ENCODE measurements at places on chromosomes 6 and 20. TPM values are rescaled to one million over a fixed set of nuclear protein-coding genes. Genes with fewer than 3 reads are reported as not detected.

The TP53TG5 gene
- total RNA-seq = not detected

The THBD gene
- total RNA-seq = 0.05 TPM

The RNASET2 gene
- 49.4 TPM for total RNA-seq

The OXT gene
- not detected for total RNA-seq

The ZC2HC1B gene
- total RNA-seq = not detected

The ADGRF1 gene
- total RNA-seq = 0.13 TPM

The RSPH4A gene
- 0.29 TPM for total RNA-seq

The FHL5 gene
- not detected for total RNA-seq

The CAGE1 gene
- 0.10 TPM for total RNA-seq

The CST7 gene
- 46.9 TPM for total RNA-seq

The PRDM13 gene
- total RNA-seq = not detected

The SEL1L2 gene
- total RNA-seq = not detected

DNA sequence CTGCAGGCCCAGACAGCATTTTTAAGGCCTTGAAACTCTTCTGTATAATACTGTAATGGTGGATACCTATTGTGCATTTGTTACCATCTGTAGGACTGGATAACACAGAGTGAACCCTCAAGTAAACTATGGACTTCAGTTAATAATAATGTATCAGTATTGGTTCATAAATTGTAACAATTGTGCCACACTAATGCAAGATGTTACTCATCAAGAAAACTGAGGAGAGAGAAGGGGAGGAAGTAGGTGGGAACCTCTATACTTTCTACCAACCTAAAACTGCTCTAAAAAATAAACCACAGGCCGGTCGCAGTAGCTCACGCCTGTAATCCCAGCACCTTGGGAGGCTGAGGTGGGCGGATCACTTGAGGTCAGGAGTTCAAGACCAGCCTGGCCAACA lies 10.8 kb downstream of the MAPK13 start:
- DNase-seq = no peak

DNA sequence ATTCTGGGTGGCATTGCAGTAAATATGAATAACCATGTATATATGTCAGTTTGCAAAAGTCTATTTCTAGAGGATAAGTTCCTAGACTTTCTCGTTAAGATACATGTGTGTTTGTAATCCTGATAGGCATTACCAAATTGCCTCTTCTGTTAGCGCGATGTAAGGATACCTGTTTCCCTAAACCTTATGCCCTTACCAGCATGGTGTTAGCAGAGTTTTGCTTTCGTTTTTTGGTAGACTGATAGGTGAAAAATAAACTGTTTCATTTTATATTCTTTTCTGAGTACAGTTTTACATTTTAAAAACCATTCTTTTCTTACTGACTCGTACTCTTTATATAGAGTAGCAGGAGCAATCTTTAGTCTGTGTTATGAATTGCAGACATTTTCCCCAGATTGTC lies 32.3 kb downstream of the SNX9 start:
- DNase-seq = no peak

DNA sequence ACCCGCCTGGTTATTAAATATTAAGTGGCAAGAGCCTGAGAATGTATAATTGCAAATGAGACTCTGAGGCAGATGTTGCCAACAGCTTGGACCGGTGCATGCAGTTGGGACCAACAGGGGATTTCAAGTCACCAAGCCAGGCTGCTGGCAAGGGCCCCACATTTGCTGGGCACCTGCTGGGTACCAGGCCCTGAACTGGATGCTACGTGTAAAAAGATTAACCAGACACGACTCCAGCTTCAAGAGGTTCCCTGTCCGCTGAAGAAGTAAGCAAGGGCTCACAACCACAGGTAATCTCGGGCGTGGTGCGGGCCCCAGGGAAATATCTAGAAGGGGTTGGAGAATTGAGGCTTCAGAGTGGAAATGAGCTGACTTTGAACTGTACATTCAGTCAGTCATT lies 13.2 kb upstream of the SIRPA start:
- no peak for DNase-seq

DNA sequence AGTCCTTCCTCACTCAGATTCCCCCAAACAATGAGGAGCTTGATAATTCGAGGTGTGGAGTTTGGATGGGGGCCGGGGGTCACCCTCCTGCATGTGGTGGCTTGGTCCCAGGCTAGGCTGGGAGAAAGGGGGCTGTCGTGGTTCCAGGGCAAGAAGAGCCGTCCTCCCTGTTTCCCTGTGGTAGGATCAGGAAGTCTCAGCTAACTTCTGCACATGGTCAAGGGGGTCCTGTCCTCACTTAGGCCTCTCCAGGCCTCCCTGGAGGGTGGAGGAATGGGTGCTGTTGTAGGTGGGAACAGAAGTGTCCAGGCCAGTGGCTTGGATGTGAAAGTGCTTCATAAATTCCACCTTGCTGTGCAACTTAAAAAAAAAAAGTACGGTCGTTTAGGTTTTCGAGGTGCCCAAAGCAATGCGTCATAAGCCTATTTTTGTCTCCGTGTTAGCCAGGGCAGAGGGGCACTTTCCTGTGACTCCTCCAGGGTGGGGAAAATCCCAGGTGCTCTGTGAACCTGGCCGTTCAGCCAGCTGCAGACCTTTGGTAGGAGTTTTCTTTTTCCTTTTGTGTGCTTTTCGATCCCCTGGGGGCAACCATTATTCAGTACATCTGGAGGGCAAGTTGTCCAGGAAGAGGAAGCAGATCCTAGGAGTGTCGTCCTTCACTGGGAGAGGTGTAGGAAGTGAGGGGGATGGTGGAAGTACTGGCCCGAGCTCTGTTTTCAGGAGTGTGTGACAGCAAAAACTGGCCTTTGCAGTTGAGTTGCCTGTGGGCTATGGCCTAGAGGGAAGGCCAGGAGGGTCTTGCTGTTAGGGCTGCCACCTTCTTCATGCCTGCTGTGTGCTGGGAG lies 9.6 kb downstream of the IGF2R start:
- no peak for DNase-seq

GRCh38 chr6:63348836-63349235 lies 29.1 kb upstream of the LGSN start:
- DNase-seq = no peak

DNA sequence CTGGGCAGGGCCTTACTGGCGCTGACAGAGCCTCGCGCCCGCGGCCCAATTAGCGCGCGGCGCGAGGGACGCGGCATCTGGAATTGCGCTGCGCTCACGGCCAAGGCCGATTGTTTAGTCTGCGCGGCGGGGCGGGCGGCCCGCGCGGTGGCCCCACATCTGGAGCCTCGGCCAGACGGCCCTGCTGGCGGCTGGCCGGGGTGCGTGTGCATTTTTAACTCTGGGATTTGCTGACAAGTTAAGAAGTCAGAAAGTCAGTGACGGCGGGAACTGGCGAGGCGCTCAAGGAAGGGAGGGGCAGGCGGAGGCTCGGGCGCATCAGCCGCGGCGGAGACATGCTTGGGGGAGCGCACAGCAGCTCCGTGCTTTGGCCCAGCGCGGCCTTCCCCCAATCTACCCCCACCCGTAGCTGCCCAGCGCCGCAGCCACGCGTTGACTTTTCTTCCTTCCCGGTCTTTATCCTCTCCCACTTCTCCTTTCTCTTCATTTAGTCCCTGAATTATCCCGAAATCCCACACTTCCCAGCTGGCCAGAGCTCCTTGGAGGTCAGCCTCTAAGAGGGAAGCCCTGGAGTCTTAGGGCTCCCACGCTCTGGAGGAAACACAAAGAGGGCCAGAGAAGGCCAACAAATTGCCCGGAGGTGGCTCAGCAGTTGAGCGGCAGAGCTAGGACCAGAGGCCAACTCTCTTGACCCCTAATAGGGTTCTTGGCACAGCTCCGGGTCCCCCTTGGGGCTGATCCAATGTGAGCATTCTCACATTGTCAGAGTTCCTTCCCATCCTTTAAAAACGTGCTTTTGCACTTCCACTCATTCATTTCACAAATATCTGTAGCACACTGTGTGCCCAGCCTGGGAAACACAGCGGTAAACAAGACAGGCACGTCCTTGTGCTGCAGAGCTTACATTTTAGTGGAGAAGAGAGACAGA lies 40.8 kb upstream of the FOXP4 start:
- DNase-seq = no peak

DNA sequence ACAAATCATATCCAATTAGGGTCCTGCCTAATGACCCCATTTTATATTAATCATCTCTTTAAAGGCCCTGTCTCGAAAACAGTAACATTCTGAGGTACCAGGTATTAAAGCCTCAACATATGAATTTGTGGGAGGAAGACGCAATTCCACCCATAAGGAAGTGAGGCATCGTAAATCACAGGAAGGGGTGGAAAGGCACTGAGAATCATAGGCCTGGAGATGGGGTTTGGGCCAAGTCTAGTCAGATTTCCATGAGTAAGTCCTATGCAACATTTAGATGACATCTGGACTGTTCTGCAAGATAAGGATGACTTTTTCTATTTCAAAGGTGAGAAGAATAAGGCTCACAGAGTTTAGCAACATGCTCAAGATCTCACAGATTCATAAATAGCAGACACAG lies 534.0 kb downstream of the KHDRBS2 start:
- no peak for DNase-seq

DNA sequence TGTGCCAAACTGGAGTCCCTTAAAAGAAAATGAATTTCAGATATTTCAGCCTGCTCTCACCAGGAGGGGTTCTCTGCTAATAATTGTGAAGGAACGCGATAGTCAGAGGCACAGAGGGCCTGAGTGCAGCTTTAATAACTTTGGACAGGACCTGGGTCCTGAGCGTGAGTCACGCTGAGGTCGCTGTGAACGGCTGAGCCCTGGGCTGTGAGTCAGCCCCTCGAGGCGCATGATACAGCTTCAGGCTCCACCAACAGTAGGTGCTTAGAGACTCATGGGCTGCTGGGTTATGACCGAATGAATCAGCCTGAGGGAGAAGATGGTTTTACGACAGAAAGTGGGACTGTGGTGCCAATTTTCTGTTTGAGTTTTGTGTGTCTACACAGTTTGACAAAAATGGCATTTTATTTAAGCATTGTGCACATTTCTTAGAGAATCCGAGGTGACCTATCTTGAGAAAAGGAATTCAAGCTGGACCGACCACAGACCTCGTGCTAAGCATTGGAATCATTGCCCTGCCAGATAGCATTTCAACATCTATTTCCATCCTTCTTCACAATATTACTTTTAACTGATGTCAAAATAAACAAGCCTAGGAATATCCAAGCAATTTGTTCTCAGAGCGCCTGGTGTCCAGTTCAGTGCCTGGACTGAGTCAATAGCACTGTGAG lies 183.0 kb downstream of the THBS2 start:
- no peak for DNase-seq

- no peak for DNase-seq
Observed at GRCh38 chr6:134680433-134680832, 269.5 kb downstream of the ALDH8A1 start.

DNA sequence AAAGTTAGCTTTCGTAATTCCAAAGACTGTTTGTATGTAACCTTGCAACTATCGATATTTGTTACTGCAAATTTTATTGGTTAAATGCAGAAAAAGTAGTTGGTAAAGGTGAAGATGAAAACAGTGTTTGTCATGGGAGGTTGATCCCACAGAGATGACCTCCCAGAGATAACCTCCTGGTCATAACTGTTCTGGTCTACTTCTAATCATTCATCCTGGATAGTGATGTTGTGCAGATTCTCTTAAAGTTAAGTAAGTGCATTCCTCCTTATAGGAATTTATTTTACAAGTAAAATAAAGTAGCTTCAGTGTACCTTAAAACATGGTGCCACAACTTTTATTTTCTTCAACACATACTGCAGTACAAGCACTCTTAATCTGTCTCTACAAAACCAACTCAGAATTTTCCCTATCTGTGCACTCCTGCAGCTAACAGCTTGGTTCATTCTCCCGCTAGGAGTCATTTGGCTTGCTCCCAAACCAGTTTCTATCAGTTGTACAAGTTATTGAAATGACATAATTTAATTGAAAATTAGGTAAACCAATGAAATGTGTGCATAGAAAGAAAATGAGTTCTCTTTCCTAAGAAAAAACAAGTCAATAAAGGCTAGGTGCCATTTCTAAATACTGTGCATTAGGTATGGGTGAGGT lies 19.2 kb downstream of the METTL24 start:
- no peak for DNase-seq

- DNase-seq = no peak
Observed at GRCh38 chr6:47698342-47698787, at the start of gene ADGRF4. TSS of gene ADGRF4 (plus strand) at chr6:47698580. CDS start at chr6:47707246, 8,666 bp downstream.

DNA sequence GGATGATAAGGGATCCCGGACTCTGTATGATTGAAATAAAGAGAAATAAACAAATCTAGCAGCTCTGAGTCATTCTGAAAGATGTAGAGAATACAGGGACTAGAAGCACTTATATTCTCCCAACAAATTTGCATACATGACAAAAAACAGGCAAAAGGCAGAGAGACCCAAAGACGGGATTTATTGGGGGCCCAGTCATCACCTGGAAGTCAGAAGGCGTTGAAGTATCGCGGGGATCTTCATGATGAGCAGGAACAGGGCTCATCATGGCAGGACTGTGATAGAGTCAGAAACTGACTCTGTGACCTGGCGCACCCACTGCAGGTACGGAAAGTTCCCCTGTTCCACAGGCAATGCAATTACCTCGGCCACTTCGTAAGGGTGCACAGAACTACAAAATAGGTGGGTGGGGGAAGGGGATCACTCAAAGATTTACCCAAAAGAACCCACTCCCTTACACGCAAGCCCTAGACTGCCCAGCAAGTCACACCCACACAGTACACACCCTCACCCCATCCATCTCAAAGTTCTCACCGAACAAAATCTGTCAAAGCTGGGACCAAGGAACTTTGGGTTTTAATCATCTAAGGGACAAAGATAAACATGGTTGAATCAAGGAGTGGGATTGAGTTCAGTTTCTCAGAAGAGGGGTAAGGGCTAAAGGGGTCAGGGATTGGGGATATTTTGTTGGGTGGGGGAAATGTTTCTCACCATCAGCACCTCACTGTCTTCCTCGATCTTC lies 1.4 kb downstream of the CUTA start:
- DNase-seq = no peak

GRCh38 chr6:144219056-144219685 lies 66.0 kb upstream of the UTRN start:
- DNase-seq = no peak

- DNase-seq = no peak
Observed at GRCh38 chr20:64261138-64261537, 5.6 kb downstream of the PCMTD2 start.

- DNase-seq = no peak
Observed at GRCh38 chr6:81834141-81834681, 81.7 kb upstream of the TENT5A start.

GRCh38 chr6:46419576-46420002 lies 71.7 kb downstream of the RCAN2 start:
- no peak for DNase-seq

- no peak for DNase-seq
Observed at GRCh38 chr6:165585060-165585459, 78.0 kb downstream of the PDE10A start.

DNA sequence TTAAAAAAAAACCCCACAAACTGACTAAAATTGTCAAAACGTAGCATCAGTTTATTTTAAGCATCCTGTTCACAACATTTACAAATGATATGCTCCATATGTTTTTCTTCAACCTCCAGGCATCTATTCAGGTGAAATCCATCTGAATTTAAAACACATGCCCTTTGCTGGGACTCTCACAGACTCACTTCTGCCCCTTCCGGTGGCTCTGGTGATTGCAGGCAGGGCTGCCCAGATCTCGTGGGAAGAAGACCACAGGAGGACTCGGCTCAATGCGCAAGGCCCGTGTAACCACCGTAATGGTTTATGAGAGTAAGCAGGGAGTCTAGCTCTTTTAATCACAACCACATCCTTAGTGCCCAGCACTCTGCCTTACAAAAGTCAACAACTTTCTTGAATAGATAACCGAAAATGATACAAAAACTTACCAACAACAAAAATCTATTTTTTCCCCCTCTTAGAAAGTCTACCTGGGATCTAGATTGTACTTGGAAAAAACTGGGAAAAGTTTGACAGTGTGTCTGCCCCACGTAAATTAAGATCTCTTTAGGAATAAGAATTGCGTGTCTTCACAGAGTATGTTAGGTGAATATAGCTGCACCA lies 139.1 kb downstream of the KIF16B start:
- peak; percentile 17 for DNase-seq

Measured in activated T-cell treated with anti-CD3 and anti-CD28 coated beads, Interleukin-2, amount 50 U/mL, for 4 hours (primary cell).